IgD-negative memory B cell (primary cell): ENCODE measurements at places on chromosomes 16 and 17. TPM values are rescaled to one million over a fixed set of nuclear protein-coding genes. Genes with fewer than 3 reads are reported as not detected.

Gene TERB1
- polyA plus RNA-seq, result not detected

Gene NPTX1
- polyA plus RNA-seq, result not detected

Gene TNK1
- polyA plus RNA-seq, result 4.4 TPM

Gene TP53TG3F
- polyA plus RNA-seq, result not detected

Gene SYNGR3
- 4.9 TPM for polyA plus RNA-seq

Gene RHBDL1
- 1.1 TPM for polyA plus RNA-seq

Gene LRRC37A
- 1.3 TPM for polyA plus RNA-seq

Gene RND2
- 0.05 TPM for polyA plus RNA-seq

Gene CTRB1
- polyA plus RNA-seq, result not detected

Gene KRT222
- not detected for polyA plus RNA-seq

Gene TCAP
- polyA plus RNA-seq, result not detected
